GM12864 (cell line): ENCODE measurements at places on chromosomes 1 and 21.

GRCh38 chr21:24714646-24715200 lies 892.6 kb downstream of the MRPL39 start:
- DNase-seq, result no peak

- no peak for DNase-seq
Observed at GRCh38 chr1:207500306-207500705, 4.3 kb downstream of the CR1 start.

- DNase-seq, result no peak
Observed at GRCh38 chr1:114609826-114610225, 28.4 kb upstream of the BCAS2 start.

GRCh38 chr1:235739124-235739523 lies 89.5 kb upstream of the GNG4 start:
- no peak for DNase-seq

- no peak for DNase-seq
Observed at GRCh38 chr1:193707271-193708021, 521.0 kb upstream of the B3GALT2 start.
